Stimulated activated CD4-positive, alpha-beta T cell treated with anti-CD3 and anti-CD28 coated beads, Interleukin-2, amount 100 ng/mL, for 24 hours (primary cell): ENCODE measurements at places on chromosomes 13 and 19.

DNA sequence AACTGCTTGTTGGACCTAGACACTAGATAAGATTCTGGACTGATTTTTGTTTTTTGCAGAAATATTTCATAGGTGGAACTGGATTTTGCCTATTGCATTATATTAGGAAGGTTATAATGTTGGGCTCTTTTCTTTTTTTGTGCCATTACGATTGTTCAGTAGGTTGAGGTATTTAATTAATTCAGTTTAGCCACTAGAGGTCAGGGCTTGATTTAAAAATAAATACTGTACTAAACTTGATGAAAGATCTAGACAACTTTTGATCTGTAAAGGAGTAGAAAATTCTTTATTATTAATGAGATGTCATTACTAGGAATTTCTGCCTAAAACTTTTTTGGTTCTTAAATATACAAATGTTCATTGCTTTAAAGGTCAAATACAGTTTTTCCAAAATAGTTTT is 15.2 kb upstream of the SUPT20H start:
- no peak for DNase-seq

DNA sequence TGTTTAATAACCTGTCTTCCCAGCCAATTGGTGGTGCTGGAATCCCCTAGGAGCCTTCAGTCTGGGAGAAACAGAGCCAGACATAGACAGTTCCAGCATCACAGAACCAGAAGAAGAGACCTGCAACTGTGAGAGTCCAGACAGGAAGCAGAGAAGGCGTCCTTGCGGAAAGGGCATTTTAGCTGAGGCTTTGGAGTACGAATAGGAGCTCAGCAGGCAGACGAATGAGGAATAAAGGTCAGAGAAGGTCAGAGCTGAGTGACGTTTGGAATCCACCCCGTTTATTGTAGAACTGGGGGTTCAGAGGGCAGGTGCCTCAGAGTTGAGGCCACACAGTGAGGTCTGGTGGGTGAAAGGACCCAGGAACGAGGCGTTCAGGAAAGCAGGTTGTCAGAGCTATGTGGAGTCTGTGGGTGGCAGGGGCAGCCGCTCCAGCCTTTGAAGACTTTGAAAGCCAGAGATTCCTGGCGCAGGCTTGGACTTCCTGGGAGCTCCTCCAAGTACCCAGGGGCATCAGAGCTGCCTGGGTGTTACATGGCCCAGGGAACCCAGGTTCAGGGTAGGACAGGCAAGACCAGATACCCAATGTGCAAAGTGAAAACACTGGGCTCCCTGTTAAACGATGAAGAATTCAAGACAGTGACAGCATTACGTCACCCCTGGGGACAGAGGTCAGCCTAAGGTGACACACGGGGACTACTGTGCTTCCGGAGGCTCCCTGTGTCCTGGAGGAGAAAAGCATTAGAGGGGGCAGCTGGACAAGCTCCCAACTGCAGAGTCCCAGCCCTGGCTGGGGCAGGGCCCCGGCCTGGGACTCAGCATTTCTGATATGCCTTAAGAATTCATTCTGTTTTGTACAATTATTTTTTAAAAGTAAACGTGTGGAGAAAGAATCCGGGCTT is 5.5 kb downstream of the ARRDC2 start:
- DNase-seq: no peak

GRCh38 chr19:17560205-17560595 is 4.8 kb downstream of the COLGALT1 start:
- no peak for DNase-seq

GRCh38 chr13:42807866-42808265 is 26.5 kb downstream of the FAM216B start:
- DNase-seq: no peak

- no peak for DNase-seq
These were observed 1561.0 kb upstream of the MIR17HG start for GRCh38 chr13:89786531-89786930.
